ENCODE measurements at places on chromosomes 12 and 14. TPM values are rescaled to one million over a fixed set of nuclear protein-coding genes. Genes with fewer than 3 reads are reported as not detected.

GRCh38 chr12:27614866-27615265 lies 81.4 kb upstream of the REP15 start:
- DNase-seq: no peak

Gene LAG3
- 0.33 TPM for polyA plus RNA-seq

Gene ERG28
- 22.8 TPM for polyA plus RNA-seq

- DNase-seq: no peak
Observed at GRCh38 chr14:39023939-39024871, 78.8 kb downstream of the SEC23A start.

DNA sequence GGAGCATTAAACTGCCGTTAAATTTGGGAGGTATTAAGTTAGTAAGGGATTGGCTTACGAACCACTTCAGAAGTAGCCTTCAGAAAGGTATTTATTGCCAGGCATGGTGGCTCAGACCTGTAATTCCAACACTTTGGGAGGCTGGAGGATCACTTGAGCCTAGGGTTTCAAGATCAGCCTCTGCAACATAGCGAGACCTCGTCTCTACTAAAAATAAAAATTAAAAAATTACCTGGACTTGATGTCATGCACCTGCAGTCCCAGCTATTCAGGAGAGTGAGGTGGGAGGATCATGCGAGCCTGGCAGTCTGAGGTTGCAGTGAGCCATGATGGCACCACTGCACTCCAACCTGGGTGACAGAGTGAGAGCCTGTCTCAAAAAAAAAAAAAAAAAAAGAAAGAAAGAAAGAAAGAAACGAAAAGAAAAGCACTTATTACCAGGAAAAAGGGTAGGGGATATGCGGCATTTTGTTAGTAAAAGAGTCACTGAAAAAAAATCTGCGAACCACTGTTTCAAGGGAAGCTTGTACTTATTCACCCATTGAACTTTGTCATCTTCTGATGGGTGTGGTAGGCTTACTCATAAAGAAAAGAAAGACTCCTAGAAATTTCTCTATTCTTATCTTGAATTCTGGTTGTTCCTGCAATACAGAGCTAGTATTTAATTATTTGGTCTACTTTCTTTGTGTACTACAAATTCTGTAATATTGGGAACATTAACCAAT lies 33.6 kb upstream of the PLEKHA5 start:
- no peak for DNase-seq

GRCh38 chr14:49598189-49598484 lies 603 bp upstream of the LRR1 start:
- no peak for DNase-seq

Gene PIWIL1
- polyA plus RNA-seq: not detected

- DNase-seq: no peak
Observed at GRCh38 chr12:14699923-14700322, 3.5 kb upstream of the GUCY2C start.

- DNase-seq: no peak
Observed at GRCh38 chr14:35818346-35819115, 7.6 kb upstream of the BRMS1L start.

DNA sequence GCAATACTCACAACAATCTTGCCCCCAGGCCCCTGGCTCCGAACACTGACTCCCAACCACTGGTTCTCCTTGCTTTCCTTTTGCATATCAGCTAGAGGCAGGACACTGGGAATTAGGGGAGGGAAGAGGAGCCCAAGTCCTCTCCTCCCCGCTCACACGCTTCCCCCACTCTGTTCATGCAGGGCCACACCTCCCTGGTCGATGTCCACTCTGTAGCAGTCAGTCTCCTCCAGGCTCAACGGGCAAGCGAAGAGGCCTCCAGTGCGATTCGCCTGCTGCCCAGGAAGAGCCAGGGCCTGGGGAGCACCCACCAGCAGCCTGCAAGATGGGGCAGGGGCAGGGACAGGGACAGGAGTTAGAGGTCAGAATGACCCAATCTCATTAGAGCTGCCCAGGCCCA lies 4.8 kb downstream of the ITGA7 start:
- DNase-seq: no peak

- no peak for DNase-seq
Observed at GRCh38 chr14:31510222-31510621, 22.4 kb upstream of the GPR33 start.

- no peak for DNase-seq
Observed at GRCh38 chr12:98360401-98360800, 155.0 kb upstream of the TMPO start.

- DNase-seq: no peak
Observed at GRCh38 chr14:98919434-98919833, 352.6 kb downstream of the BCL11B start.

Gene INSM2
- not detected for polyA plus RNA-seq

Data from AG04450 (cell line).